ENCODE measurements at places on chromosomes 13 and 19.

- DNase-seq, result peak; percentile 83
These were observed 2.4 kb upstream of the RGL3 start for GRCh38 chr19:11421371-11422098.

DNA sequence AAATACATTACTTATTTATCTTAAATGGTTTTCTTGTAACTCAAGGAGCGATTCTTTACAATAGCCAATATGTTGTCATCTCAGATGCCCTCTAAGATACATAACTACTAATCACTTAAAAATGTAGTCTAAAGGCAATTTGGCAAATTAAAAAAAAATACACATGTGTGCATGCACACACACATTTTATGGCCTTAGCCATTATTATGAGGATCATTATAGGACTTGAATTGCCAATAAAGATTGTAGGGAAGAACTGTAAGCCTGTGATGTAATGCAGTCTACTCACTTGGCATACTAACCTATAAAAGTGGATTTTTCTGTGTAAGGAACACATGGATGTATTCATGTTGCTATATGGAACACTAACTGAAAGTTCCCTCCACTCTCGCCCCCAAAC, 274.3 kb downstream of the SHISA2 start:
- DNase-seq, result no peak

GRCh38 chr13:81779876-81780275, 1439.0 kb upstream of the SPRY2 start:
- no peak for DNase-seq

- no peak for DNase-seq
These were observed 386 bp downstream of the RRAS start for GRCh38 chr19:49639401-49640112.

DNA sequence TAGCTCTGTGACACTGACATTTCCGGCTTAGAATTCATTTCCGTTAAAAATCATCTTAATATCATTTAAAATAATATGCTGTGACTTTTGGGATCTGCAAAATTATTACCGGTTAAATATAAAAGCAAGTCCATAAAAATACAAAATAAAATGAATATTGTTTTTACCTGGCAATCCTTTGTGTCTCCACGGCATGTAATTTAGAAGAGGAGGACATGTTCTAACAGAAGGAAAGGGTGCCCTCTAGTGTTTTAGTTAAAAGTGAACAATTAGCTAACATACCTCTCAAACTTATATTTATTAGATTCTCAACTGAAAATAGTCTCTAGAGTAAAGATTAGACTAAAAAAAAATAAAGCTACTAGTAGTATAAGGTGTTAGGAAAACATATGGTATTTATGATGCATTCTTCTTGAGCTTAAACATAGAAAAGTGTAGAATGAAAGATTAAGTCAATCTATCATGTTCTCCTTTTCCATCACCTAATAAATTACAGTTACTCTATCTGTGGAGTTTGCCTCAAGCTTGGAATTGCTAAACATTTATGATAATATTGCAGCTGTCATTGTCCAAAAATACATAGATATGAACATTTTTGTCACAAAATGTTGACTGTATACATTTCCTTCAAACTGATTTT, 676.7 kb upstream of the SPRY2 start:
- DNase-seq, result no peak

DNA sequence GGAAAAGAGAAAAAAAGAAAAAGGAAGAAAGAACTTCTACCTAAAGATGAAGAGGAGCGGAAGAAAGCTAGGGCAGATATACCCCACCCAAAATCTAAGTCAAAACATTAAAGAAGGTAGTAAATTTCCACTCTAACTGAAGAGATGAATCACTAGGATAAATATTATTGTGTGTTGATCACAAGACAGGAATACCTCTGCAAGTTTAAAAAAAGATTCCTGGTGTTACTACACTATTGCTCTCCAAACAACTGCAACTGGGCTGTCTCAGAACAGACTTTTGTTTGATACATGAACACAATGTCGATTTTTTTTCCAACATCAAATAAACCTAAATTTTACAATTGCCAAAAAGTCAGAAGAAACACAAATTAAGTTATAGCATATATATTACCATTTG, 6.8 kb downstream of the HSPH1 start:
- no peak for DNase-seq

DNA sequence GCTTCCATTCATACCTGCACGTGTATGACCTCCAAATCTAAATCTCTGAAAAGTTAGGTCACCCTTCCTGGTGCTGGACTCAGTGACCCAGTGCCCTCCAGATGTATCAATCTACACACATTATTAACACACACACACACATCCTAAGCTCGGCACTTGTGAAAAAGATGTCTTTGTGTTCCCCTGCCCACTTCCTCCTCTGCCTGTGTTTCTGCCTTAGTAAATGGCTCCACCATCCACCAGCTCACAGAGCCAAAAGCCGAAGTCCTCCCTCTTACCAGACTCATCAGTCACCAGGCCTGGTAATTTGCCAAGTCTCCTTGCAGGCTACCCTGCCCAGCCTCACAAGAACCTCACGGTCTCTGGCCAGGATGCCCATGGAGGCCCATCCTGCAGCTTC, 131.5 kb downstream of the SHISA2 start:
- no peak for DNase-seq

- DNase-seq, result no peak
These were observed 507.9 kb downstream of the UQCRFS1 start for GRCh38 chr19:28705008-28705407.

DNA sequence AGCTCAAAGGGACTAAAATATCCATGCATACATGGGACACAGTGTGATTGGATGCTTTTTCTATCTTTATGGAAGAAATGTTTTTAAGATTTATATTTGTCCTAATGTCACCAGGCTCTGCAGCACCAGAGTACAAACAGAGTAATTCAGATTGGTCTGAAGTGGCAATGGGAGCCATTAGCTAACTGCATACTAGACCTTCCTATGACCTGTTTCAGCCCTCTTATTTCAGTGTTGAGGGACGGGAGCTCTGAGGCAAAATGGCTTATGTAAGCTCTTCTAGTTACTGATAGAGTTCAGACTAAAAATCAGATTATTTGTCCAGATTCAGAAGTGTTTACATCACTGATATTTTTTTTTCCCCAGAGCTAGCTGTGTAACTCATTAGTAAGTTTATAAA, 4.9 kb downstream of the SLAIN1 start:
- no peak for DNase-seq

DNA sequence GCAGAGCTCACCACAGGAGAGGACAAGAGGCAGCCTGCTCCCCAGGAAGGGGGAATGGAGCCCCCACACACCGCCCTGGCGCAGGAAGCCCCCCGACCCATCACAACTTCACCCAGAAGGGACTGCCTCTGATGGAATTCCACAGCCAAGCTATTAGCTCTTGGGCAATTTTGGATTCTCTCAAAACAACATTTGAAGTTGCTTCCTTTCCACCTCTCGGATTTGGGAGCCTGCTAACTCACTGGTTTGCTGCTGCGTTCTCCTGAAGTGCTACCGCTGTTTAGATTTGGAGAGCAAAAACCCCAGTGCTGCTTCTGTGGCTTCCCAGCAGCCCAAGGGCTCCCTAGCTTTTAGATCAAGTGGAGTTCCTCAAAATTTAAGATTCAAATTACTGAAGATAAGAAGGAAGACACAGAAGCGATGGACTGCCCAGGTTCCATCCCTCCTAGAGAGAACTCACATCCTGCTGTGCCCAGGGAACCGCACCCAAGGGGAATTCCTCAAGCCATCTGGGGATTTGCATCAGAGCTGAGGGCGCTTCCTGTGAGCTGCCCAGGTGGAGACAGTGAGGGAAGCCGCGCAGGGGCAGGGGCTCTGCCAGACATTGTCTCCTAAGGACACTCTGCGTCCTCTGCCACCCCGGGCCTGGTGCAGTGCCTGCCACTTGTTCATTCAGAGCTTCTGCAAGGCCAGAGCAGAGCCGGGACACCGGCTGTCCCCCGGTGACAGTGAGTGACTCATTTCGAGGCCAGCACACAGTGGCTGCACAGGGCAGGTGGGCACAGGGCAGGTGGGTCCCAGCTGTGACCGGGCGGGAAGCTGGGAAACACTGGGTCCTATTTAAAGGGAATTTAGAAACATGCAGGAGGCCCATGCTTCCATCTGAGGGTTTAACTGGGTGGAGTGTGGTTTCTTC, 45.5 kb downstream of the COL4A1 start:
- no peak for DNase-seq

- no peak for DNase-seq
These were observed 2.7 kb upstream of the MISP start for GRCh38 chr19:748274-748598.

GRCh38 chr13:111390522-111391270, 70.3 kb downstream of the TEX29 start:
- no peak for DNase-seq

DNA sequence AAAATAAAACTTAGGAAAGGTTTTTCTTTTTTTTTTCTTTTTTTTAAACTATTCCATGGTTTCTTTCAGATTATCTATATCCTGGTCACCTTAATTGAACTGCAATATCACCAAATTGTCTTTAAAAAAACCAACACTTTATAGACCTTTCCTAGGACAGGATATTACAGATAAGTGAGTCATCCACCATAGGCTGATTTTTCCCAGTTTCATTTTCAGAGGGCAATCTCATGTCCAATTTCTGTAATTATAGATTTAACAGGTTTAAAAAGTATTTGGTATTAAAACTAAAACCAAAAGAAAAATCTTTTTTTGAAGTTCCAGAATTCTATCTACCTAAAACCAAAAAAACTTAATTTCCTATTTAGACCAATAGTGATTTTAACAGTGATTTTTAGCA, 13.2 kb downstream of the SPART start:
- DNase-seq, result no peak

- no peak for DNase-seq
These were observed 296.3 kb downstream of the KLF5 start for GRCh38 chr13:73355134-73355533.

DNA sequence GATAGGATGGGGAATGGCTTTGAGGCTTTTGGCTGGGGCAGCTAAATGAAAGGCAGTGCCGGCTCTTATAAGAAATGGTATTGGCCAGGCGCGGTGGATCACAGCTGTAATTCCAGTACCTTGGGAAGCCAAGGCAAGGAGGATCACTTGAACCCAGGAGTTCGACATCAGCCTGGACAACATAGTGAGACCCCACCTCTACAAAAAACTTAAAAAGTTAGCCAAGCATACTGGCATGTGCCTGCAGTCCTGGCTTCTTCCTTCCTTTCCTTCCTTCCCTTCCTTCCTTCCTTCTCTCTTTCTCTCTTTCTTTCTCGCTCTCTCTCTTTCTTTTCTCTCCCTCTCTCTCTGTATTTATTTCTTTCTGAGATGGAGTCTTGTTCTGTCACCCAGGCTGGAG, 3.1 kb downstream of the CA11 start:
- no peak for DNase-seq

- DNase-seq, result no peak
These were observed 13.8 kb upstream of the ILF3 start for GRCh38 chr19:10640361-10640760.

GRCh38 chr13:40813667-40814454, 24.4 kb downstream of the SLC25A15 start:
- no peak for DNase-seq

GRCh38 chr19:40192758-40193586, 1.7 kb downstream of the MAP3K10 start:
- DNase-seq, result no peak

GRCh38 chr19:48636859-48637448, at the start of gene DBP:
Gene DBP (minus strand): TSS chr19:48637379. CDS start chr19:48636994, 385 bp downstream.
- peak; percentile 73 for DNase-seq

DNA sequence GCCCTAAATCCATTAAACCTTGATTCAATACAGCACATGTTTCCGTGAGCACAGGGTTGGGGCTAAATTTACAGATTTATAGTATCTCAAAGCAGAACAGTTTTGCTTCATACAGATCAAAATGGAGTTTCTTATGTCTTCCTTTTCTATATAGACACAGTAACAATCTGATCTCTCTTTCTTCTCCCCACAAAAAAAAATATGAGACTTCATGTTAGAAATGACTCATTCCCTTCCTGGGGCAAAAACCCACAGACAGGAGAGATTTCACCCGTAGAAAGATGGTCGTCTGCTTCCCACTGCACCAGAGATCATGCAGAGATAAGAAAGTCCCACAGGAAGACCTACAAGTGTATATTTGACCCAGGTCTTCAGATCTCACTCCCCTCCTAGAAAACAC, 7.7 kb upstream of the ZNF611 start:
- DNase-seq, result no peak

GRCh38 chr13:102678339-102679107, 16.3 kb downstream of the METTL21C start:
- no peak for DNase-seq

GRCh38 chr13:80680786-80681366, 339.9 kb upstream of the SPRY2 start:
- no peak for DNase-seq

DNA sequence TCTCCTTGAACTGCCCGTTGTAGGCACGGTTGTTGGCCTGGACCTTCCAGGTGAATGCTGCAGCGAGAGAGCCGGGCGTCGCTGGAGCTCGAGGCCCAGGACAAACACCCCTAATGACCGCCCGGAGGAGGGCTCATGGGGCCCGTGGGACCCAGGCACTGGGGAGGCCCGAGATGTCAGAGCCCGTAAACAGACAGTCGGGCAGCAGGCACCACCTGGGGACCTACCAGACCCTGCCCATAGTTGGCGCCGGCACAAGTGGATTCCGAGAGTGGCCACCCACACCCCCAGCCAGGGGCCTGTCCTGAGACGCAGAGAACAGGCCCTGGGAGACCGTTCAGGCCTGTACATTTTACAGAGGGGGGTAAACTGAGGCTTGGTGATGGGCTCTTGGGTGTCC, 2.4 kb downstream of the ATP8B3 start:
- no peak for DNase-seq

DNA sequence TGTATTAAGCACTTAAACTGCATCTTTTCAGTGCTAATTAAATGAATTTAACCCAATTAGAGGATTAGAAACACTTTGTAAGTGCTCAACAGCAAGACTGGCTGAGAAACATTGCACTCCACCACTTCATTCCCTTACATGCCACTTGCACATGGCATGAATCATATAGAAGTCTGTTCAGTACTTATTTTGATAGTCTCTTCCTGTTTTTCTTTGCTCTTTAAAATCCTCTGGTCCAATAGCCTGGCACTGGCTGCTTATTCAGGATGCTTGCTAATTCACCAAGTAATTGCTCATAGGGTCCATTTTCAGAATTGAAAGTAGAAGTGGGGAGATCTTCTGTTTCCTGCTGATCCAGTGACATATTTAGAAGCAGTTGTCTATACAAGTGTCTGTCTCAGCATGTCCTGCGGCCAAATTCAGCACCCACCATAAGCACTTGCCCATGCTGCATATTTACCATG, 900.1 kb downstream of the PCDH9 start:
- DNase-seq, result no peak

DNA sequence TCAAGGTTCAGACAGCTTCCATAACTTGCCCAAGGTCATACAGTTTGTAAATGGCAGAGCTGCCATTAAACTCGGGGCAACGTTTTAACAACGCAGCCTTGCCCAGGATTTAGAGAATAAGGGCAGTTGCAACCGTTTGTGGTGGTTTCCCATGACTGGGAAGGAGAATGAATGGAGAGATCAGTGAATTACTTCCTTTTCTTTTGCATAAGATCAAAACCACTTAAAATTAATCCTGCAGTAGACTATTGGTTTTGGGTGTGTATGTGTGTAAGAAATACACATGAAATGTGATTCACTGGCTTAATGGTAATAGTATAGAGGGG, 179.1 kb upstream of the MIR17HG start:
- no peak for DNase-seq
